ENCODE measurements at places on chromosomes 5 and 9.

GRCh38 chr5:118461436-118461835, 526.9 kb downstream of the DTWD2 start:
- DNase-seq, result no peak

- no peak for DNase-seq
Measured at GRCh38 chr9:6802926-6803325, 45.2 kb downstream of the KDM4C start.

DNA sequence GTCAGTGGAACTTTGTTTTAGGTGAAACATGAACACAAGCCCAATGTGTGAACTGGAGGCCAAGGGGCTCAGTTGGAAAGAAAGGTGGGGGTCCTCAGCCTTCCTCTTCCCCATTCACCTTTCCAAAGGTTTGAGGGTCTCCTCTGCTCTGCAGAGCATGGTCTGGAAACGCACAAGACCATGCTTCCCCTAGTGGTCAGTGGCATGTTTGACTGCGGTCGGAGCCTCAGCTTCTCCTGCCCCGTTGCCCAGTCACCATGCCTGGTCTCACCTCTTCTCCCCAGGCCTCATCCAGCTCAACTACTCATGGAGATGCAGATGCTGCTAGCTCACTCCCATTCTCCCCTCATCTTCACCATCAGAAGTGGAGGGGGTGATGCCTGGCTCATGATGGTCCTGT, 340.3 kb downstream of the GADD45G start:
- DNase-seq, result no peak

GRCh38 chr5:135476615-135477581, 24.7 kb upstream of the TIFAB start:
- DNase-seq, result no peak

DNA sequence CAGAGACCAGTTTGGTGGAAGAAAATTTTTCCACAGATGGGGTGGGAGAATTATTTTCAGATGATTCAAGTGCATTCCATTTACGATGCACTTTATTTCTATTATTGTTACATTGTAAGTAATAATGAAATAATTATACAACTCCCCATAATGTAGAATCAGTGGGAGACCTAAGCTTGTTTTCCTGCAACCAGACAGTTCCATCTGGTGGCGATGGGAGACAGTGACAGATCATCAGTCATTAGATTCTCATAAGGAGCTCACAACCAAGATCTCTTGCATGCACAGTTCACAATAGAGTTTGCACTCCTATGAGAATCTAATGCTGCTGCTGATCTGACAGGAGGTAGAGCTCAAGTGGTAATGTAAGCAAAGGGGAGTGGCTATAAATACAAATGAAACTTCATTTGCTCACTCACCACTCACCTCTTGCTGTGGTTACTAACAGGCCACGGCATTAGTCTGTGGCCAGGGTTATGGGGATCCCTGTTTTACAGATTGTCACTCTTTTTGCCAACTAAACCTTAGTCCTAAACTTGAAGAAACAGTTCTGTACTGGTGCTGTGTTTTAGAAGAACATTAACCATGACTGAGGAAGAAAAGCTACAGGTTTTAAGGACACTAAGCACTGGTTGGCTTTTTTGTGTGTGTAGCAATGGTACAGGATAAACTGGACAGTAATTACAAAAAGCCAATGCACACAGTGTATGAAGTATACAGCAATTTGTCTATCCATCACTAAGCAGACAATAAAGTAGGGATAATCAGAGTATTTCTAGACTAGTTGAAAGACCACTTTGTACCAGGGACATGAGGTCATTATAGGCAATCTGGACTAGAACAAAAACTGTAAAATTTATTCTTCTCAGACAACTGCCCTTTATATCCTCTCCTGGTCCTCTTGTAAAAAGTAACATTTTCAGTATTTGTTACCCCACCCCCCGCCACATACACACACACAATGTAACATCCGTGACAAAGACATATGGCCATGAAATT, 9.9 kb downstream of the TMEM232 start:
- DNase-seq, result no peak

DNA sequence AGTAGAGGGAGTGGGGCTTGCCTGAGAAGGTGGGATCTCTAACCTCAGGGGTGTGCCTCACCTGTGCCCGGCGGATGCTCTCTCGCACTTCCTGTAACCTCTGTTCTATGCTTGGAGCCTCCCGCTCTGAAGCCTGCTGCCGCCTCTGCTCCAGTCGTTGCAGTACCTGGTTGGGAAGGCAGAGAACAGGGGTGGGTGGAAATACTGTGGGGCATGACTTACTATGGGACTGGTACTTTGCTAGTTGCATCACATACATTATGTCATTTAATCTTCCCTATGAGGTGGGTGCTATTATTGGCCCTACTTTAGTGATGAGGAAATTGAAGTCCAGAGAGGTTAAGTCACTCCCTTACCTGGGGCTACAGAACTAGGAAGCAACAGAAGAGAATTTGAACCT, 5.2 kb downstream of the FCHSD1 start:
- DNase-seq, result no peak

- no peak for DNase-seq
Measured at GRCh38 chr9:135273008-135273407, 185.5 kb downstream of the OLFM1 start.

DNA sequence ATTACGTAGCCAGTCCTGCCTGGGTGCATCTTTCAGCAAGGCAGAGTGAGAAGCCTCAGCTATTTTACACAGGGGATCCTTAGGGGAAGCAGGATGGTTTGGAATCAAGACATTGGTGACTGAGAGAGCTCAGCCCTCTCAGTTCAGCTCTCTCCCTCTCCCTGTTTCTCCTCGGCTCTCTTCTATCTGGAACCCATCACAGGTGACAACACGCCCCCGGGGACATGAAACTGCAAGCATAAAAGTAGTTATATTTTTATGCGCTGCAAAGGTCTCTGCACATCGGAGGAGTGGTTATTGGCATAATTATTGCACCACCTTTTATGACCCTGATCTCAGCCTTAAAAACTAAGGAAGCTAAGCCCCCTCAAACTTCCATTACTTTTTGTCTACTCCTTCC, 14.2 kb downstream of the TMOD1 start:
- DNase-seq, result no peak

- no peak for DNase-seq
Measured at GRCh38 chr5:2912741-2913140, 161.3 kb upstream of the IRX2 start.

- DNase-seq, result no peak
Measured at GRCh38 chr9:92969516-92970466, 22.5 kb downstream of the FGD3 start.

GRCh38 chr9:5446451-5447236, 3.7 kb upstream of the CD274 start:
- DNase-seq, result no peak

DNA sequence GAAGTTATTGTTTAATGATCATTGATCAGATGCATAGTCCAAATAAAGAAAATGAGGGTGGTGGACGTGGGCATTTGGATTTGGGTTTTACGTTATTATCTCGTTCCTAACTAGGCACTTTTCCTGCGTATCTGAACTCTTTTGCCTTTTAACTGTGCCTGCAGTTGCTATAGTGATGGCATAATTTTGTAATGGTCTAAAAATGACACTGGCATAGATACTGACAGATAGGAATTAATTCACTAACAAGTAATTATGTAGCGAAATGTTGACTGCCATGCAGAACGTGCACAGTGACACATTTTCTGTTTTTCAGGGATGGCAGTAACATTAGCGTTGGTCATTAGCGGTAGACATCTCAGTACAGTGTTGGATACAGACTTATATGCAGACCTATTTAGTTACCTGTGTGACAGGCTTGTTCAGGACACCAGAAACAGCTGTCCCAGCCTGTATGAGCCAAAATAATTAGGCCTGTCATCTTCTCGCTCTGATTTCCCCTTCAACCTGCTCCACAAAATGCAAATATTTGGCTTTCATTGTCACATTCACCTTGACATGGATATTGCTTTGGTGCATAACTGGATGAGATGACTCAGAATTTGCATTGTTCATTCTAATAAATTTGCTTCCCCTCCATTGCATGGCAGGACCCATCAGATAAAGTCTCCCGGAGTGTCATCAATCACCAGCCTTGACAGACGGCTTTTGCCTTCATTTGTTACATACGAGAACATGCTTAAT, 413.3 kb upstream of the IRX1 start:
- no peak for DNase-seq

DNA sequence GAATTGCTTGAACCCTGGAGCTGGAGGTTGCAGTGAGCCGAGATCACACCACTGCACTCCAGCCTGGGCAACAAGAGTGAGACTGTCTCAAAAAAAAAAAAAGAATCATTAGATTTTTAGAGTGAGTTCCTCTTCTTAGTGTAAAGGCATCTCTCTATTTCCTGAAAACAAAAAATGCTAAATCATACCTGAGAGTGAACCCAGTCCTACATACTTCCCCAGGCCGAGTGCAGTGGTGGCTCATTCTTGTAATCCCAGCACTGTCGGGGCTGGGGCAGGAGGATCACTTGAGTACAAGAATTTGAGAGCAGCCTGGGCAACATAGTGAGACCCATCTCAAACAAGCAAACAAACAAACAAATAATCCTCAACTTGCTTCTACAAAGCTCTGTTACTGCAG, 38.2 kb upstream of the LPAR1 start:
- no peak for DNase-seq

DNA sequence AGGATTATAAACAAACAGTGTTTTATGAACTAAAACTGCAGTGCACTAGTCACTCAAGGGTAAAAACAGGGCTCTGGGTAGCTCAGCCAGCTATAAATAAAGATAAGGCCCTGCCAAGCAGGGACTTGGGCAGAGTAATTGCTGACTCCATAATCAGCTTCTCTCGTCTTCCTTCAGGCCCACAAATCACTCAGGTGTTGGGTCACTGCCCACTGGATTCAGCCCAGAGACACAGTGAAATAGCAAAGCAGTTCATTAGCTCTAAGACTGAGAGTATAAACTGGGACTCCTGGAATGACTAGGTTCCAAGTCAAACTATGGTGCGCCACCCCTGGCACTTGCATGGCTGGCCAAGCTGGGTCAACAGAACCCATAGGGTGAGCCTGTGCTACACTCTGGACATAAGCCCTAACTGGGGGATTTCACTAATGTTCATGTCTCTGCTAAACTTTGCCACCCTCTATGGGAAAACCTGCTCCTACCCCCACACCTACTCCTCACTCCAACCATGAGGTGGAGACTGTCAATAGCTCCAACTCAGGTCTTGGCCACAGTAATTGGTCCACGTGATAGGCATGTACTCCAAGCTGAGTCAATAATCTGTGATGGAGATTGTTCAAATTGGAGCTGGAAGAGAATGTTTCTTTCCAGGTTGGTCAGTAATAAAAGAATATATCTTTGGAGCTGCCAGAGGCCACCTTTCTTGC, 158.5 kb downstream of the SLIT3 start:
- DNase-seq, result no peak

DNA sequence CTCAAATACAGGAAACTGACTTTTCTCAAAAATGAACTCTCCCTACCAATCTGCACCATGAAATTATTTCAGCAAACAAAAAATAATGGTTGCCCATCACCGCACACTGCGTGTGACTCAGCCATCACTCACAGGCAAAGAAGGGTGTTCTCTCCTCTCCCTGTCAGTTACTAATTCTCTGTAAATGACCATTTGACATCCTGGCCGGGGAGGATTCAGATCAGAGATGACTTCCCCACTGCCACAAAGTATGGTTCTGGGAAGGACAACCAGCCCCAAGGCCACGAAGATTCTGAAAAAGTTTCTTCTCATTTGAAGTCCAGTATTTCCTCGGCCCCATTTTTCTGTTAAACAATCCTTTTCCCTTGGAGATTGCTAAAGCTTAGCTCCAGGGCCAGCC, 199.4 kb downstream of the AUH start:
- no peak for DNase-seq

GRCh38 chr9:98962181-98962560, 18.5 kb downstream of the COL15A1 start:
- DNase-seq, result no peak

- DNase-seq, result no peak
Measured at GRCh38 chr5:108109059-108109458, 272.8 kb downstream of the FBXL17 start.

- no peak for DNase-seq
Measured at GRCh38 chr5:80806929-80807328, 152.1 kb upstream of the DHFR start.

DNA sequence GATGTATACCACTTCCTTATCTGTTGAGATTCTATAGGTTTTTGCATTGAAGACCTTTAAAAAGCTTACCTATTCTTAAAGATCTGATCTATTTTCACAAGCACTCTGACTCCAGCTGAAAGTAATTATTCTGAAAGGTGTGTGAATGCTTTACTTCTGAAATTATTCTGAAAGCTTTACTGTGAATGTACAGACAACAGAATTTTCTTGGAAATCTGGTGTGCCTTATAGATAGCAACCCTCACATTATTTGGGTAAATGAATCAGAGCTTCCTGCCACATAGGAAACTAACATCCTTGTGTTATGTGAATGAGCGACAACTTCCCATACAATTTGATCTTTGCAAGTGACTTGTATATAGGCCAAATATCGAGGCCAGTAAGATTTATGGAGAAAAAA, 6.5 kb downstream of the CDO1 start:
- no peak for DNase-seq

All from urothelium cell line (cell line).